ENCODE measurements at places on chromosomes 4 and X.

DNA sequence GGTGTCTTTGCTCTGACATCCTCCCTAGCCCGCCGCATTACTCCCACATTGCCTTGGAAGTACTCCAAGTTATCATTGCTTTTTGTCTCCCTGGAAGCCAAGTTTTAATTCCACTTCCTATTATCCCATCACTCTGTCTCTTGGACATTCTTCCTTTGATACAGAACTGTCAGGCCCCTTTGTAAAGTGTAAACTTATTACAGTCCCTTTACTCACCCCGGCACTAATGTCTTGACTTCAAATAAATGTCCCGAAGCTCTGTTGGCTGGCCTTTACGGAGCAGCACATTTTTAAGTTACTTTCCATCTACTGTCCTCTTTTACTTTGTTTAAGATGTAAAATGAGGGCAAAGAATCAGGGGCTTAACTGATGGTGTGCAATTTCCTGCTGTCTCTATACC is 223.5 kb upstream of the IGFBP7 start:
- no peak for DNase-seq

GRCh38 chr4:7304436-7304835 is 112.1 kb downstream of the SORCS2 start:
- no peak for DNase-seq

DNA sequence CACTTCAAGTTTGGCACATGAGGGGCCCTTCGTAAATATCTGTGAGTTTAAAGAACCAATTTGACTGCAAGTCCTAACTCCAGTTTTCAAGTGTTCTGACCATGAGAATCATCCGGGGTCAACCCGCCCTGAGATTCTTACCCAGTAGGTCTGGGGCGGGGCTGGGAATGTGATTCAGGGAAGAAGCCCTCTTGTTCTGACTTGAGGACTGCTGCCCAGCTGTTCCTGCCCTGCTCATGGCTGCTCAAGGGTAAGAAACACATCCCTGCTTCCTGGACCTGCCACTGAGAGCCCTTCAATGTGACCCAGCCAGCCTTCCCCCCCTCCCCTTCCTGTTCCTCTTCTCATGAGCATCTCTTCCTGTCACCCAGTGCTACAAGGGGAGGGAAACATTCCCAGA is 92.7 kb upstream of the PGRMC2 start:
- DNase-seq = no peak

GRCh38 chr4:130186931-130187330 is 1091.0 kb downstream of the C4orf33 start:
- DNase-seq = no peak

GRCh38 chr4:170128219-170128804 is 38.6 kb upstream of the AADAT start:
- no peak for DNase-seq

DNA sequence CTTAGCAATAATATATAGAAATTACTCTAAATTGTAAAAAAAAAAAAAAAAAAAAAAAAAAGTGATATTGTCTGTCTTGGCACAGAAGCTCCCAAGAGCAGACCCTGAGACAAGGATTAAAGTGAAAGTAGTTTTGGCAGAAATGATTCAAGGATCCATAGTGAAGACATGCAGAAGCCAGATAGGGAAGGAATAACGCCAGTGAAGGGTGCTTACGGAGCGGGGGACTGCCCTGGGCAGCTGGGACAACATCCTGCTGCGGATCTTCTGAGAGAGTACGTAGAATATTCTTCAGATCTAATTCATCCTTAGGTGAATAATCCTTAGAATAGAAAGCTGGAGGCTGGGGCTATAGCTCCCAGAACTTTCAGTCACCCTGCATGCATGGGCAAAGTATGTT is 39.8 kb downstream of the ARHGAP24 start:
- no peak for DNase-seq

DNA sequence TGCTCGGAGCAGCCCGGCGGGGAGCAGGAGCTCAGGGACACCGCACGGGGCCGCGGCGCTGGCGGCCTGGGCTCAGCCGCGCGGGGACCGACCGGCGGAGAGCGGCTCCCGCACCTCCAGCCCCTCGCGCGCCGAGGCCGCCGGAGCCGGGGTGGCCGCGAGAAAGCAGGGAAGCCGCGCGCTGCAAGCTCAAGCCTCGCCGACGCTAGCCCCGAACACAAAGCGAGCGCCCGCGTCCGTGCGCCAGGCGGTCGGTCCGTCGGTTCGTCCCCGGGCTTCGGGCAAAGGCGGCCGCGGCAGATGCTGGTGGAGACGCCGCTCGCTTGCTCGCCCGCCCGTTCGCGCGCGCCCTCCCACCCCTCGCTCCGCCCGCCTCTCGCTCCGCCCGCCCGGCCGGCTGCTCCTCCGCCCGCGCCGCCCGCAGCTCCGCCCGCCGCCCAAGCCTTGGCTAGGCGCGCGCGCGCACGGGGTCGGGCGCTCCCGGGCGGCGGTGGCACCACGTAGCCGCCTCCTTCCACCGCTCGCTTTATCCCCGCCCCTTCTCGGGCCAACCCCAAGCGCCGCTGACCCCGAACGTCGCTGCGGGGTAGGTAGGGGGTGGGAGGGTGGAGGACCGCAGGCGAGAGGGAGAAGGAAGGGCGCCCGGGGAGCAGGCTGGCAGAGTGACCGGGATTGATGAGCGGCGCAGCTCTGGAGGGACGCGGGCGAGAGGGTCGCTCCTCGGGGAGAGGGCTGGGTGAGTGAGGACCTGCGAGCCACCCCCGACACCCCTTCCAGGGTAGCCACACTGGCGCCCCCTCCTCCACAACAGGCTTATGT is at the start of gene TSPAN5:
Gene TSPAN5, minus strand, starts transcription at position 325 of the 819 bp plus-strand sequence.
- DNase-seq = peak; percentile 62
